ENCODE measurements at places on chromosomes 3 and 15. TPM values are rescaled to one million over a fixed set of nuclear protein-coding genes. Genes with fewer than 3 reads are reported as not detected.

The GPR176 gene
- 0.72 TPM for total RNA-seq

The ITPKA gene
- total RNA-seq: 12.9 TPM

The WNT7A gene
- 0.58 TPM for total RNA-seq

The CHST13 gene
- total RNA-seq: not detected

The TMEM212 gene
- not detected for total RNA-seq

The UBR1 gene
- total RNA-seq: 33.1 TPM

The CHRNA3 gene
- not detected for total RNA-seq

The EXD1 gene
- total RNA-seq: not detected

The DNAJA4 gene
- 30.7 TPM for total RNA-seq

The C3orf85 gene
- total RNA-seq: not detected

The LTF gene
- total RNA-seq: not detected

The SEMA7A gene
- 46.7 TPM for total RNA-seq

The CKMT1A gene
- not detected for total RNA-seq

The PDHB gene
- 36.9 TPM for total RNA-seq

The INO80 gene
- total RNA-seq: 24.7 TPM

The TWF2 gene
- total RNA-seq: 124 TPM

The ACTRT3 gene
- total RNA-seq: 0.26 TPM
